ENCODE measurements at places on chromosomes 6 and 20.

- no peak for DNase-seq
These were observed 158.8 kb downstream of the DLL1 start for GRCh38 chr6:170132011-170132521.

- DNase-seq: no peak
These were observed 837.3 kb upstream of the SLC35B3 start for GRCh38 chr6:9272671-9273070.

GRCh38 chr6:145705561-145705960, 29.8 kb downstream of the EPM2A start:
- DNase-seq: no peak

- no peak for DNase-seq
These were observed 569.1 kb upstream of the ID4 start for GRCh38 chr6:19268117-19268516.

- DNase-seq: no peak
These were observed 41.6 kb upstream of the RPN2 start for GRCh38 chr20:37137547-37137946.

GRCh38 chr20:12237772-12238171, 320.1 kb downstream of the BTBD3 start:
- no peak for DNase-seq

DNA sequence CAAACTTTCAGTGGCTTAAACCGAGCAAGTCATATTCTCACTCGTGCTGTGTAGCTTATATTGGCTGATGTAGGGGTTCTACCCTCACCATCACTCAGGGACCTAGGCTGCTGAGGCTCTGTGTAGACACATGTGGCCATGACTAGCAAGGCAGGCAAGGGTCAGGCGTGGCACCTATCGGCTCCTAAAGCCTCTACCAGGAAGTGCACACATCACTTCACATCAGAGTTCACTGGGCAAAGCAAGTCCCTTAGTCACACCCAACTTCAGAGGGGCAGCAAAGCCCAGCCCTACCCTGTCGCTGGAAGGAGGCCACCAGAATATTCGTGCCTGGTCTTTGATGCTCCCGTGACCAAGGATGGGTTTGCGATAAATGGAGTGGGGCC, 42.9 kb downstream of the PPP1R14C start:
- DNase-seq: no peak

DNA sequence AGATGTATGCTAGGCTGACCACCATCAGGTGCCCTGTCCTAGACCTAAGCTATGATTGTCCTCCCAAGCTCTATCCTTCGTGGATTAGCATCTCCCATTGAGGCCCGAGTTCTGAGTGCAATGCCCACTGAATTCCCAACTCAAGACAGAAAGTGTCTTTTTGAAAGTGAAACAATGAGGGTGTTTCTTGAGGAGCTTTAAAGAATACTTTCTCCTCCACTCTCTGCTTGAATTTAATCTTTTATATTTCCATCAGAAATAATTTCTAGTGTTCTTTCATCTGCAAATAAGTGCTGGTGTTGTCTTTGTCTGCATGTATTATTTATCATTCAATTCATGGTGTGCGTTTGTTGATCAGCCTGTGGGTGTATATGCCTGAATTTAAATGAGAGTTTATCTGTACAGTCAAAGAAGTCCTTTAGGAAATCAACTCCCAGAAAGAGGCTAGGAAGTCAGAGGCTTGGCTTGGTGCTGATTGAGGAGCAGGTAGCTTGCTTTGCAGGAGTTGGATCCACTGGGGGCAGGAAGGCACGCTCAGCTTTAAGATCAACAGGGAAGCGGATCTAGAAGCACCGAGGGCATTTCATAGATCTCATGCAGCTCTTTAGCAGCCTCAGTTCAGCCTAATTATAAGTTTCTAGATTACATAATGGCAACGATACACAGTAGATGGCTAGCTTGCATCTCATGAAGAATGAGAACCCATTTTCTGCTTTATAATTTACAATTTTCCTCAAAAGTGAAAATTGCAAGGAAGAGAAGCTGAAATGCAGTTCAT, 36.0 kb upstream of the CCN6 start:
- no peak for DNase-seq

GRCh38 chr20:5658912-5659345, 91.3 kb upstream of the SHLD1 start:
- peak; percentile 69 for DNase-seq

- no peak for DNase-seq
These were observed 60.8 kb upstream of the DDR1 start for GRCh38 chr6:30823534-30823865.

- DNase-seq: no peak
These were observed 125.4 kb downstream of the ADGRB3 start for GRCh38 chr6:68760485-68760884.

GRCh38 chr20:37680420-37680819, 13.4 kb upstream of the CTNNBL1 start:
- no peak for DNase-seq

DNA sequence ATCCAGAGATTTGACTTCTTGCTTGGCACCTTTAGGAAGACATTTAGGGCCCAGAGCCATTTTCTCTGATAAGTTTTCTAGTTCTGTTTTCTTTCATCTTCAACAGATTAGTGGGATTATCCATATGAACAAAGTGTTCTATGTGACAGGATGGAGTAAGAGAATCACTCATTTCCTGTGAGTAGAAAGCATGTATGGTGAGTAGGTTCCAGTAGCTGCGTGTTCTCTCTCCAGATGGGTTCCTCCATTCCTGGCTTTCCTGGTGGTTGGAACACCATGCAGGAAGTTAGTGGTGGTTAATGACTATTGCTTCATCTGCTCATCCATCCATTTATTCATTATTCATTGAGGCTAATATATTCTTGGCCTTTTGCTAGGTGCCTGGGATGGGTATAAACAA, 54.0 kb downstream of the EFCAB8 start:
- DNase-seq: no peak

DNA sequence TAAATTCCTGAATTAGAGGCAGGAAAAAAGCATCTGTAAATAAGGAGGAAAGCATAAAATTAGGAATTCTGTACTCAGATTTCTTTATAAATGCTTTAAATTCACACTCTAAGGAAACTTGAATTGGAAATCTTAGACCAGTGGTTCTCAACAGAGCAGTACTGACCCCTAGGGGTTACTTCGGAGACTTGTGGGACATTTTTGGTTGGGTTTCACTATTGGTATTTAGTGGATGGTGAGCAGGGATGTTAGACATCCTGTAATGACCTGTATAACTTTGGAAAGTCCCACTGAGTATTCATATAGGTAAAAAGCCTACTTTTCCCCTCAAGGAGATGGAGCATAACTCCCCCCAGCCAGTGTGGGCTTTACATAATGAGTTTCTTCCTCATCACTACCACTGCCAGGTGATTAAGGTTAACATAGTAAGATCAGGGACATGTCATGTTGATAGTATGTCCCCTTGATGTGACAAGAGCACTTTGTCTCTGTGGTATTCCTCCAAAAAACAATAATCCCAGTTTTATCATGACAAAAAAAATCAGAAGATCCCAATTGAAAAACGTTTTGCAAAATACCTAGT, 31.0 kb downstream of the GLO1 start:
- peak; percentile 70 for DNase-seq

- no peak for DNase-seq
These were observed 1050.0 kb downstream of the EPHA7 start for GRCh38 chr6:92369309-92369708.

- DNase-seq: no peak
These were observed 557.3 kb upstream of the CITED2 start for GRCh38 chr6:139931747-139932146.

GRCh38 chr20:57536771-57537724, 12.1 kb upstream of the CTCFL start:
- no peak for DNase-seq

- no peak for DNase-seq
These were observed 13.6 kb upstream of the GDAP1L1 start for GRCh38 chr20:44233436-44234016.

DNA sequence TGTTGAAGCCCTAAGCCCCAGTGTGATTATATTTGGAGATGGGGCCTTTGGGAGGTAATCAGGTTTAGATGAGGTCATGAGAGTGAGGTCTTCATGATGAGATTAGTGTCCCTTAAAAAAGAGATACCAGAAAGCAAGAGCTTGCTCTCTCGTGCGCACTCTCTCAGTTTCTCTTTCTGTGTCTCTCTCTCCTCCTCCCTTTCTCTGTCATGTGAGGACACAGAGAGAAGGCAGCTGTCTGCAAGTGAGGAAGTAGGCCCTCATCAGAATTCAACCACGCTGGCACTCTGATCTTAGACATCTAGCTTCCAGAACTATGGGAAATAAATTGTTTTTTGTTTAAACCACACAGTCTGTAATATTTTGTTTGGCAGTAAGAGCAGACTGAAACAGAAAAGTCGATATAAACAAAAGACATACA, 180.5 kb downstream of the IBTK start:
- DNase-seq: no peak

DNA sequence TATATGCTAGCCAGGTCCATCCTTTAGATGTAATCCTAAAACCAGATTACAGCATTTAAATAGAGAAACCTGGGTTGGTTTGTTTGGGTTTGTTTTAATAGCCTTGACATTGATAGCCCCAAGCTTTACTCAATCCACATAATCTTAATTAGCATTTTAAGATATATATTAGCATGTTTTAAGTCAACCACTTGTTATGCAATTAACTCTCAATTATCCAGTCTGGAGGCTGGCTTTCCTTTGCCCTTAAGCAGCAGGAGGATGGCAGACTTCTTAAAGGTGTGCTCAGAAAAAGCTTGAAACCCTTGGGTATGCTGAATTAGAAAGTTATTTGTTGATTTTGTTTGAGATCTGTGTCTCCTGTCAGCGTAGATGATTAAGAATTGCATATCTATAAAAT, 46.3 kb upstream of the SMIM28 start:
- no peak for DNase-seq

GRCh38 chr6:170504479-170504878, 48.6 kb downstream of the PSMB1 start:
- no peak for DNase-seq

DNA sequence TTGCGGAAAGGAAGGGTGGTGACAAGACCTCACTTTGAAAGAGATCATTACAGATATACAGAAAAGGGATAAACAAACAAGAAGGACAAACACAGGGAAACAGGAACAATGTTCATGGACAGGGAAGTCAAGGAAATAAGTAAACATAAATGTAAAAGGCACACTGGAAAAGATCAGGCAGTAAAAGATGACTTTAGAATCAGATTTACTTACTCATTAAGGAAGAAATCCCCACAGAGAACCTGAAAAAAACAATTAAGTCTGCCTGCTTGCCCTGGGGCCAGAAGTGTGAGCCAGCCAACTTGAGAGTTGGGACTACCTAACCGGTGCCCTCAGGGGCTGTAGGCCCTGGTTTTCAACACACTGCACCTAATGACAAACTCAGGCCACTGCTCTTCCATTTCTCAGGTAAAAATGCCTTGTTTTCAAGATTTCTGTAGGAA, 1.7 kb downstream of the APMAP start:
- DNase-seq: no peak

- no peak for DNase-seq
These were observed 45.7 kb upstream of the TGM2 start for GRCh38 chr20:38210741-38211140.

- DNase-seq: no peak
These were observed 19.4 kb upstream of the SIRPA start for GRCh38 chr20:1875762-1876161.

GRCh38 chr20:46642969-46643343, 8.3 kb downstream of the SLC13A3 start:
- no peak for DNase-seq

GRCh38 chr6:10363911-10364310, 51.0 kb downstream of the TFAP2A start:
- no peak for DNase-seq

DNA sequence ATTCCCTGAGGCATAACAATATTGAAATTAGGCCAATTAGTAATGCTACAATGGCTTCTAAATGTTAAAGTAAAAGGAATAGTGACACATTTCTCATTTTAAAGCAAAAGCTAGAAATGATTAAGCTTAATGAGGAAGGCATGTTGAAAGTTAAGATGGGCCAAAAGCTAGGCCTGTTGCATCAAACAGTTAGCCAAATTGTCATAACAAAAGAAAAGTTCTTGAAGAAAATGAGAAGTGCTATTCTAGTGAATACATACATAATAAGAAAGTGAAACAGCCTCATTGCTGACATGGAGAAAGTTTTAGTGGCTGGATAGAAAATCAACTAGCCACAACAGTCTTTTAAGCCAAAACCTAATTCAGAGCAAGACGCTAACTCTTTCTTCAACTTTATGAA, 12.9 kb downstream of the OR2A4 start:
- DNase-seq: no peak

GRCh38 chr6:90870561-90870960, 283.7 kb upstream of the MAP3K7 start:
- DNase-seq: no peak

DNA sequence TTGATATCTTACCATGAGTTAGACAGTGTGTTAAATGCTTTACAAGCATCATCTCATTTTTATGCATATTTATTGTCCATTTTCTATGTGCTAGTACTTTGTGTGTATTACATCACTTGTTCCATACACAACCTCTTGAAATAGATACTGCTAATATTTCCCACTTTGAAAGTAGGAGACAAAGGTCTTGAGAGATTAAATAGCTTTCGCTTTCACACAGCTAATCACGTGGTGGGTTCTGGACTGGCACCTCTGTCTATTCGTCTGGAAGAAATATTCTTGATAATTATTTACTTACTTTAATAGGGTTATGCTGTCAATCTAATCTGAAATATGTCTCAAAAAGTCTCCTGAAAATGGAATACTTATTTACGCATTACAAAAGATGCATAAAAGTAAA, 30.2 kb downstream of the EPHA7 start:
- DNase-seq: no peak

- DNase-seq: no peak
These were observed 242.3 kb upstream of the SUPT3H start for GRCh38 chr6:45619994-45620471.

DNA sequence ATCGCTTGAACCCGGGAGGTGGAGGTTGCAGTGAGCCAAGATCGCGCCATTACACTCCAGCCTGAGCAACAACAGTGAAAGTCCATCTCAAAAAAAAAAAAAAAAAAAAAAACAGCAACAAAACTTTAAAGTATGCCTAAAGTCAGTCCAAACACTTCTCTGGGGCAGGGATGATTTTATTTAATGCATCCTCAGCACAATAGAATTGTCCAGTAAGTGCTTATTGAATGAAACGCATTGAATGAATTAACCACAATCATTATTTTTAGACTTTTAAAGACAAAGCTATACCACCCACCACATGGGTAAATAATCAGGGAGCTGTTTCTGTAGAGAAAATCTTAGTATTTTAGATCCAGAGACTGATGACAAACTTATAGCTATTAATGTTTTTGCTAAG, 16.6 kb upstream of the CTAGE9 start:
- DNase-seq: no peak

DNA sequence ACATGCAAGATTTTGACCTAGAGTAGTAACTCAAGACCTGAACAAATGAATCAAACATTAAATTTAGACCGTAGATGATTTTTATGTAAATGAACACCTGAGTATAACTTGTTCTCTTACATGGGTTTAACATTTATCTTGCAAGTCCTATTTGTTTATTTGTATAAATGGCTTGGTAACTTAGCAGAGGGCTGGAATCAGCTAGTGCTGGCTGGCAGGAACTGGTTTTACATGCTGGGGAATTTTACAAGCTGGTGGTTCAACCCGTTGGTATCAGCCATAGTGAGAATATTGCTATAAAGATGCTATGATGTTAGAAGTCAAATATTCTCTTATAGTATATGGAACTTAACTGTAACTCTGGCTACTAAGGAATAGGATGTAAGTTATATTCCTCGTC, 8.9 kb downstream of the SLC22A2 start:
- DNase-seq: no peak

GRCh38 chr20:59645761-59646171, 41.4 kb downstream of the PHACTR3 start:
- DNase-seq: no peak

All from CD8-positive, alpha-beta T cell (primary cell).